Upper lobe of right lung (tissue), 1 donor: ENCODE measurements at places on chromosomes 11 and 22. TPM values are rescaled to one million over a fixed set of nuclear protein-coding genes. Genes with fewer than 3 reads are reported as not detected.

LRRN4CL gene
- total RNA-seq: 2.0 TPM

OR52H1 gene
- total RNA-seq: 0.90 TPM

BTG4 gene
- total RNA-seq: not detected

CRYBB1 gene
- total RNA-seq: 0.55 TPM

OR56A1 gene
- not detected for total RNA-seq

SSH3 gene
- total RNA-seq: 36.4 TPM

KRTAP5-8 gene
- total RNA-seq: not detected

RCOR2 gene
- 0.69 TPM for total RNA-seq

BDNF gene
- 4.3 TPM for total RNA-seq

TNNI2 gene
- 6.9 TPM for total RNA-seq

PHLDB1 gene
- 79.6 TPM for total RNA-seq

SPDYC gene
- total RNA-seq: not detected

IGLL1 gene
- not detected for total RNA-seq

THY1 gene
- 7.8 TPM for total RNA-seq

AQP11 gene
- total RNA-seq: 0.61 TPM

ALDH3B2 gene
- 1.3 TPM for total RNA-seq

GAL gene
- total RNA-seq: not detected

ZW10 gene
- total RNA-seq: 11.5 TPM

RIC3 gene
- 12.9 TPM for total RNA-seq

CRACR2B gene
- 34.3 TPM for total RNA-seq

CNTN5 gene
- not detected for total RNA-seq

OOSP3 gene
- not detected for total RNA-seq

PRODH gene
- total RNA-seq: 60.9 TPM

FXYD2 gene
- total RNA-seq: 3.6 TPM

RIMBP3C gene
- total RNA-seq: 0.41 TPM

CHADL gene
- 3.4 TPM for total RNA-seq

CELSR1 gene
- 53.5 TPM for total RNA-seq

FGF19 gene
- not detected for total RNA-seq

LRRC55 gene
- total RNA-seq: not detected
